HT1080 (cell line): ENCODE measurements at places on chromosomes 3 and 15.

GRCh38 chr3:47961815-47962606, 54.2 kb downstream of the MAP4 start:
- no peak for DNase-seq

DNA sequence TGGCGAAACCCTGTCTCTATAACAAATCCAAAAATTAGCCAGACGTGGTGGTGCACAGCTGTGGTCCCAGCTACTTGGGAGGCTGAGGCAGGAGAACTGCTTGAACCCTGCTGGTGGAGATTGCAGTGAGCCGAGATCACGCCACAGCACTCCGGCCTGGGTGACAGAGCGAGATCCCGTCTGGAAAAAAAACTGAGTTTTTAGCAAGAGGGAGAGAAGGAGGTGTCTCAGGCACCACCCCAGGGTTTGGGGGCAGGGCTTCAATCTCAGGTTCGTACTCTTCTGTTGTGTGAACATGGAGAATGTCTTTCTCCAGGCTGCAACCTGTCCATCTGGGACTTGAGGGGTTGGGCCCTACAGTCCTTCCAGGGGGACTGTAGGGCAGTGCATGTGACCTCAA, 2.7 kb downstream of the CHRNA3 start:
- no peak for DNase-seq

GRCh38 chr3:143856252-143856970, 8.1 kb upstream of the SLC9A9 start:
- DNase-seq = peak; percentile 29

GRCh38 chr15:81301385-81301784, 22.6 kb downstream of the STARD5 start:
- no peak for DNase-seq

DNA sequence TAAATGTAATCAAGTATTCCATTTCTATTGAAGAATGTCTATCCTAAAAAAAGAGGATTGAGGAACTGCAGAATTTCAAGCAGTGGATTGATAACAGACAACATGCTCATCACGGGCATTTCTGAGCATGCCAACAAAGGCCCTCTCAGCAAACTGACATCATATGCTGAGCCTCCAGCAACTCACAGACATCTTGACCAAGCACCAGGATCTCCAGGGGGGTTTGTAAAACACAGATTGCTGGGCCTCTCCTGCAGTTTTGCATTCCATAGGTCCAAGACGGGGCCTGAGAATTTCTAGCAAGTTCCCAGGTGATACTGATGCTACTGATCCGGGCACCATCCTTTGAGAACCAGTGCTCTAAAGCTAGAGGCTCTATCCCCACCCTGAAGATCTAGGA, 85.0 kb downstream of the FOXP1 start:
- no peak for DNase-seq

DNA sequence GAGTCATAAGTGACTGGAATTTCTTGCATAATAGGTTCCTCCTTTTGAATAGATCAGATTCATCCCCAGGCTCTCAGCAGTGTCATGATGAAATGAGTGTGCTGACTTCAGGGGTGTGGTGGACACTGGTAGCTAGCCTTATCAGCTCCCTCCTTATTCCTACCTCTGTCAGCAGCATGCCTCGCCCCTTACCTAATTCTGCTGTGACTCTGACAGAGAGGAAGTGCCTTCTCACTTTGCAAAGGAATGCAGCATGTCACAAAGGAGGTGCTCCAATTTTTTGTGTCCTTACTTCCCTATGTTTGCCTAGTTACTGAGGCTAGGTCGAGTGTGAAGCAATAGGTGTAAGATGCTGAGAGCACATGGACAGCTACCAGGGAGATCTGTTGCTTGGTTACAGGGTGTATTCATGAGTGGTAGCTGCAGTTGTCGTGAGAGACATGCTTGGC, 90.6 kb downstream of the TNFAIP8L3 start:
- peak; percentile 24 for DNase-seq

DNA sequence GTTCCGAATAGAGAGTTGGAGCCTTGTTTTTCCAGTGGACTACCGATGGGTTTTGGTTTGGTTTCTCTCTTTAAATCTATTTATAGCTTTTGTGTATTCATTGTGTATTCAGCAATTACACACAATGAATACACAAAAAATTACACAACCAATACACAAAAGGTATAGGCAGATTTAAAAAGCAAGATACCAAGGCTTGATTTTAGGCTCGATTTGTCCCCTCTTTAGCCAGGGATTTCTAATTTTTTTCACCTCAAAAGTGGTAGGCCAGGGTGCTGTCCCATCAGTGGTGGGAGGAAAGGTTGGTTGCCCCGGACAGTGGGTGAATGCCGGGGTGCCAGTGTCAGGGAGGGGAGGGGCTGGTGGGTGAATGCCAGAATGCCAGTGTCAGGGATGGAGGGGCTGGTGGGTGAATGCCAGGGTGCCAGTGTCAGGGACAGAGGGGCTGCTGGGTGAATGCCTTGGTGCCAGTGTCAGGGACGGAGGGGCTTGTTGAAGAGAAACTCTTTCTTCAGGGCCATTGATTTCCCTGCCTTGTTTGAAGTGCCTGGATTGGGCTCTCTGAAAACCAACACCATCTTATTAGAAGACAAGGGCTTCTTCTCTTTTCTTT, 186.2 kb downstream of the GOLGA6L6 start:
- no peak for DNase-seq

DNA sequence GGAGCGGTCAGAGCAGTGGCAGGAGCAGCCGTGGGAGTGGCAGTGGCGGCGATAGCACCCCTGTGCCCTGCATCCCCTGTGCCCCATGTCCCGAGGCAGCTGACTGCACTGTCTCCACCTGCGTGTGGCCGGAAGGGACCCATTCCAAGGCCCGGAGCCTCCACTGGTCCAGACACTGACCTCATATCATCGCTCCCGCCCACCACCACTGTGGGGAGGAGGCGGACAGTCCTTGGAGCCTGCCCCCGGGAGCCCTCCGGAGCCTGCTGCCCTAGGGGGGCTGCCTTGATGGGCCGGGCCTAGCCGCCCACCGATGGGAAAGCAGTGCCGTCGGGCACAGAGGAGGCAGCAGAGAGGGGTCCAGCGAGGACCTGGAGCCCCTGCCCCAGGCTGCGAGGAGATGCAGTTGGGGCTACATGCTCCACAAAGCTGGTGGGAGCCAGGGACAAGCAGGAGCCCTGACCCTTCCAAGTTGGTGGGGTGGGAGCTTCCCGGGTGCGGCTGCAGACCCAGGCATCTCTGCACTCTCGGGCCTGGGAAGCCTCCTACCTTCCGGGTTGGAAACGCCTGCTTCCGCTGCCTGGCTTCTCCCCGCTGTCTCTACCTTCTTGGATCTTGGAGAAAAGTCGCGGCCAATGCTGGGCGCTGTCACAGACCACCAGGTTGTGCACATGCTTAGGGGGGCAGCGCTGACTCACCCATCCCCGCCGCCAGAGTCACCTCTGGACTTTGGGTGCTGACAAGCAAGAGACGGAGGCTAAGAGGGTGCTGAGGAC, 283.2 kb upstream of the ROBO1 start:
- no peak for DNase-seq

GRCh38 chr3:66326340-66326739, 105.5 kb downstream of the SLC25A26 start:
- no peak for DNase-seq

DNA sequence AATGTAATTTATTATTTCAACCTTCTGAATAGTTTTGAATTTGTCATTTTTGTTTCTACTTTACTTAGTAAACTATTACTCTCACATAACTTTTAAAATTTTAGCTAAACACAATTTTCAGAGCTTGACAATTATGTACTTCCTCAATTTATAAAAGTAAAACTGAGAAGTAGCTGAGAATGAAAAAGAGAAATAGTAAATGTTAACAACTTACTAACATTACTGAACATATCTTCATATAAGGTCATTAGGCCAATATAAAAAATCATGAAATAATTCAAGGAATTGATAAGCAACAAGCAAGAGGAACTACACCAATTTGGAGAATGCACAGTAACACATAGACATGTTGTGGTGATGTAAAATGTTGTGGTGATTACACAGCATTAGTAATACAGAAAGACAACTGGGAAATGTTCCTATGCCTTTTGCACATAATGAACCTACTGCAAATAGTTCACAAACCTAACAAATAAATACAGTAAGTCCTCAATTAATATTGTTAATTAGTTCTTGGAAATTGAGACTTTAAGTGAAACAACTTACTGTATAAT, 137.9 kb downstream of the CBLB start:
- DNase-seq = no peak

DNA sequence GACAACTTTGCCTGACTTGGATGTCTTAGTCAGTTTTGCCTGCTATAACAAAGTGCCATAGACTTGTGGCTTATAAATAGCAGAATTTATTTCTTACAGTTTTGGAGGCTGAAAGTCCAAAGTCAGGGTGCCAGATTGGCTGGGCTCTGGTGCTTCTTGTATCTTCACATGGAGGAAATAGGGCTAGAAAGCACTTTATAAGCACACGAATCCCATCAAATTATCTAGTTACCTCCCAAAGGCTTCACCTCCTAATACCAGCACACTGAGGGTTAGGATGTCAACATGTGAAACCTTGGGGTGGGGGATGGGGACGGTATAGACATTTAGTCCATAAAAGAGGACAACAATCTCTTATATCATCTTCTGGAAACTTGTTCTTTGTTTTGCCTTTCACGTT, 116.8 kb downstream of the SQOR start:
- DNase-seq = no peak

- no peak for DNase-seq
Measured at GRCh38 chr3:29746163-29746760, 465.4 kb downstream of the RBMS3 start.

- DNase-seq = no peak
Measured at GRCh38 chr15:23578521-23579150, 13.2 kb downstream of the MKRN3 start.

DNA sequence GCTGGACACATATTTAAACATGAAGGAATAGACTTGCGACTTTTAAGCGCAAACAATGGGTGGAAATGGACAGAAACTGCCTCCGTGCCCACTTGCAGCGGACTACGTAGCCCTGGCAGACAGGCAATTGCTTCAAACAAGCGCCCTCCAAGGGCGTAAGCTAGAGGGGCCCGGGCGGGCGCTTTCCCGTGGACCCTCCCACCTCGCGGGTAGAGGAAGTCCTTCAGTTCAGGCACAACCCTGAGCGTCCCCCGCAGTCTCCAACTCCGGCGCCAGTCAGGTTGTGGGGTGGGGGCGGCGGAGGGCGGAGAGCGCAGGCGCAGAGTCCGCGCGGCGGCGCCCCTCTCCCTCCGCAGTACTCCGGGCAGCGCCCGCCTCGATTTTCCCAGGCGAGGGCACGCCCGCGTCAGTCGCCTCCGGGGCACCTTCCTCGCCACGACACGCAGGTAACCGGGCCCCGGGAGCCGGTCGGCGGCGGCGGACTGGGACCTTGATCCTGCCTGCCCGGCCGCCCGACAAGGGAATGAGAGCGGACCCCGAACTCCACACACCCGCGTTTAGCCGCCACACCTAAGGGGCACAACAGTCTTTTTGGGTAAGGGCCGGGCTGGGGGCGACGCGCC, at the start of gene SLC35G2:
TSS of gene SLC35G2 (plus strand) at position 358 of the 623 bp plus-strand sequence. CDS start 35,335 bp downstream, outside the sequence.
- DNase-seq = peak; percentile 91

GRCh38 chr3:14278799-14279625, 100.4 kb downstream of the LSM3 start:
- DNase-seq = peak; percentile 22

GRCh38 chr3:5210926-5211325, 23.4 kb downstream of the EDEM1 start:
- no peak for DNase-seq

GRCh38 chr15:81254916-81255290, 58.2 kb downstream of the IL16 start:
- no peak for DNase-seq

DNA sequence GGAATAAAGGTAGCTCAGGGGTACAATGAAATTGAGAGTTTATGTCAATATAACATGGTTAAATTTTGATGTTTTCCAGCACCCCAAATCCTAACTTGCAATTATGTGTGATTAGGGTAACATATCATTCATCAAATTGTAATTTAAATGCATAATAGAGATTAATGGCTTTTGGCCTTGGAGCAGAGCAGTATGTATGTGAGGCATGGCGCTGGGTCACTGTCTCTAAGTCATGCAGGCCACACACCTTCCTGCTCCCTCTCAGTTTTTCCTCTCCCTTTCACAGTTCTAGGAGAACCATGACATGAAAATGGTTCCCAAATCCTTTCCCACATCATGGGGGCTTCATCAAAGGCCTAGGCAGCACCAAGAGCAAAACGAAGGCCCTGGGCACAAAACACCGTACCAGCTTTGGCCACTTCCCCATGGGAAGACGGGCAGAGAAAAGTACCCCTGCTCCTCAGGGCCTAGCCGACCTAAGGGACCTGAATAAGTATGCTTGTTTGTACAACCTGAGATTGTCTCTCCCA, 3.9 kb upstream of the SRP14 start:
- DNase-seq = no peak

DNA sequence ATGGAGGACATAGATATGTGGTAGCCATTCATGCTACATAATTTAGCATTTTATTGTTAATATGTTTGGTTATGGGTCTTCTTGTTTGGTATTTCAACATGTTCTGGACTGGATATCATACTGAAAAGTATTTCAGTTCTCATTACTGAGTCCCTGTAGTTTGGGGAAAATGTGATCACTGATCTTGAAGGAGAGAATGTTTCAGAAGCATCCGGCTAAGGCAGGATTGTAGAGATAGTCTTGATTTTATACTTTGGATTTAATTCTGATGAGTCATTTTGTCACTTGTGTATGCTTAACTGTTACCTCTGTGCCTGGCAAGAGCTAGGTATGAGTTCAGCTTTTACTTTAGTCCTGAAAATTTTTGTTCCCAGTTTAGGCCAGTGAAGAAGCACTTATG, 7.1 kb downstream of the CHD2 start:
- DNase-seq = peak; percentile 57

DNA sequence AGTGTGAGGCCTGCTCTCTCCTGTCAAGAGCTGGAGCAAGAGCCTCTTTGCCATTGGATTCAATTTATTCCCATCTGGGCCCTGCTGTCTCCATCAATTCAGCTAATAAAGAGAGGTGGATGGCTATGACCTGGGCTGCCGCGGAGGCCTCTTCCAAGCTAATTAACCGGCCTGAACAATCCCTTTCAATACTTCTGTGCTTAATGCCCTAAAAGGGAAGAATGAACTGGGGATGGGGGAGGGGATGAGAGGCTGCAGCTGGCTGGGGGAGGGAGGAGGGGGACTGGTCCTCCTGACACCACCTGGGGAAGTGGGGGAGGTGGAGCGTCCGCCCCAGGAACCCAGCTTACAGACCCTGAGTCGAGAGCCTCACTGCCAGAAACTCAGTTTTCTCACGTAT, 33.4 kb upstream of the PRR23E start:
- no peak for DNase-seq

GRCh38 chr15:79991826-79992225, 20.8 kb upstream of the BCL2A1 start:
- DNase-seq = no peak

GRCh38 chr3:11539218-11539617, 104.5 kb downstream of the VGLL4 start:
- DNase-seq = no peak

DNA sequence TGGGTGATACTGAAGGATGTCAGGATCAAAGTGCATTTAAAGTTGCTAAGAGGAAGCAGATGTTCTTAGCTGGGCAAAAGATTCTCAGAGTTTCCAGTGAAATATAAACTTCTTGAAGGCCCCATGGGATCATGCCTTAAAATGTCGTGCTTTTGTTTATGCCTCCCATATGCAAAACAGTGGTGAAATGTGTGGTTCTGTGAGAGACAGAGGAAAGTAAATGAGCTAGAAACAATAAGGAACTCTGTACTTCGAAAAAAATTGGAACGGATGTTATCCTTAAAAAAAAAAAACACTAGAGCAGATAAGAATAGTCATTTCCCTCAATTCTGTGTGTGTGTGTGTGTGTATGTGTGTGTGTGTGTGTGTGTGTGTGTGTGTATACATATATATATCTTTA, 497.0 kb upstream of the TBL1XR1 start:
- no peak for DNase-seq

- peak; percentile 58 for DNase-seq
Measured at GRCh38 chr3:190432216-190432615, 17.5 kb downstream of the TMEM207 start.
